ENCODE measurements at places on chromosomes 1 and 21.

DNA sequence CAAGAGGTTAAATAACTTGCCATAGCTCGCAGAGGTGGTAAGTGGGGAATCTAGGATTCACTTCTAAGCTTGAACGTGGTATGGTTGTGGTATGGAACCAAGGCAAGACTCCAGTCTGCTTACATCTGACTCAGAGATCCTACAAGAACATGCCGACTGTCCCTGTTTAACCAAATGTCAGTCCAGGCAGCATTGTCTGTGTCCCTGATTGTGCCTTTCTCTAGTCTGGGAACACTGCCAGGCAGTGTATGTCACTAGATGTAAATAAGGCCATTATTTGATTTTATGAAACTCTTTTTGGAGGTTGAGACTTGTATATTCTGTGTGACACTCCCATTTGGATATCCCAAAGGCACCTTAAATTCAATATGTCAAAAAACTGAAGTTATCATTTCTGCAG lies 96.0 kb downstream of the NOS1AP start:
- no peak for DNase-seq

DNA sequence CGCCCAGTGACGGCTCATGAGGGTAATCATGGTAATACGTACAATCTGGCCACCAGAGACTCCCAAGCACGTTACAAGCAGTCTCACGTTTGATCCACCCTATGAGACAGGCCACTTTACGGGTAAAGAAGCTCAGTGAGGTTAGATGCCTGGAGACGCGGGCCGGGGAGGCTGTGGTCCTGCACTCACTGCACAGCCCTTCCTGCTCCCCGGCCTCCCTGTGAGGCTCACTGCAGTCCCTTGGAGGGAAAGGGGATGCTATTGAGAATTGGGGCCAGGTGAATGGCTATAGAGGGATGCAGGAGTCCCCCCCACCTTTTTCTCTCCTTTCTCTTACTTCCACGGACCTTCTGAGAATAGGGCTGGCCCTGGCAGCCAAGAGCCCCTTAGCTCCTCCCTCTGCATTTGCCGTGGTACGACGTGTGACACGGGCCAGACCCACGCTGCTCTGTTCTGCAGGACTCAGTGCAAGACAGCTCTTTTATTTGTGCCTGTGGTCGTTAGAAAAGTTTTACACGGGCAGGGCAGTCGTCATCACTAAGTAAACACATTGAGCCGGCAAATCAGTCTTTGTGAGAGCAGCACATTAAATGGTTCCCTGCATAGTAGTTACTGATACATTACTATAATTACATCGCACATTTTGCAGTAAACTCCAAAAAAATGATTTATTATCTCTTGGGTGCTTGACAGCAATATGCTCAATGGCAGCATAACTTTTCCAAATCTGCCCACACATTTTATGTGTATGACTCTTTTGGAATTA lies 18.8 kb downstream of the KIF26B start:
- no peak for DNase-seq

DNA sequence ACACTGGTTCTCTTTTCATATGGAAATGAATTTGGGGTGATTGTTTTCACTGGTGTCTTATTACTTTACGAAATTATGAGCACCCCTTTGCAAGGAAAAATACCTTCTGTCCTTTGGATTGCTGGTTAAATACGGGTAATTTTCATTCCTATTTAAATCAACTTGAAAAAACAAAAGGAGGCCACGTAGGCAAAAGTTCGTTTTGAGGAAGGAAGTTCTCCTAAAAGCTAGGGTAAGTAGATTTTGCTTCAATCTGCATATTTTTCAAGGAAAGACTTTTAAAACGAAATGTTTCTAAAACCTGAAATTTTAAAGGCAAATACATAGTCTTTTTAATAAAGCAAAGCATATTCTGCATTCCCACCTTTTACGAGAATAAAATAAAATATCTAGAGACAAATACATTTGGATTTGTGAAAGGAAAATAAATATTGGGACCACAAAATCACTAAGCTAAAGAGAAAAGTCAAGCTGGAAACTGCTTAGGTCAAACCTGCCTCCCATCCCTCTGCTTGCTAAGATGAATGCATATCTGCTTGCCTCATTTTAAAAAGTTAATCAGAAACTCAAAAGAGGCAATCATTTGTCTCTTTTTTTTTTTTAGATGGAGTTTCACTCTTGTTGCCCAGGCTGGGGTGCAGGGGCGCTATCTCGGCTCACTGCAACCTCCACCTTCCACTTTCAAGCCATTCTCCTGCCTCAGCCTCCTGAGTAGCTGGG lies 70.9 kb upstream of the ETS2 start:
- no peak for DNase-seq

DNA sequence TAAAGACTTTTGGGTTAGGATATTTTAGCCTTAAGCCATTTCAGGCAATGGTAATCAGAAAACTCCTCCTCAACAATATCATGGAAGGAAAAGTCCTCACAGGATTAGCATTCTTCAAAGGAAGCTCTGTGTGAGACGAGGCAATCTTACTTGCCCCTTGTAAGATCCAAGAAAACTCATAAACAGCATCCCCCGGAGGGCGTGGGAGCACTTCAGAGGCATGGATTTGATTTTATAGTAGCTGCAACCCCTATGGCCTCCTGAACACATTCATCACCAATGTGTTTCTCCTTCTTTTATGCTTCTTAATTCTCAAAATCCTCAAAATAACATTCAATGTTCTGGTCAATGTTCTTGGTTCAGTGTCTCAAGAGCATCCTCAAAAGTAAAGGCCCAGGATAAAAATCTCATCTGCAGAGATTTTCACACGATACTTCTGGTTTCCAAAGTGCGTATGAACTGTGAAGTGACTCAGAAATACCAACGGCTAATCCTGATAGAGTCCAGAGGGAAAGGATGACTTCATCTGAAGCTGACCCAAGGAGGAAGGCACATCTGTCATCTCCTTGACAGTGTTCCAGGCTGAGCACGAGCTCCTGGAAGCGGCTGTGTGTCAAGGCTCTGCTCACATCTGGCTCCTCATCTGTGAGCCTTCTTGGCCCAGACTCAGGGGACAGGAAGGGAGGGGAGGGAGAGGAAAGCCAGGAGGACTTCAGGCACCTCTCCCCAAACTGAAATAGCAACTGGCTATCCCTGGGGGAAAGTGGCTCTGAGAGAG lies 49.3 kb upstream of the PSEN2 start:
- peak; percentile 89 for DNase-seq

- DNase-seq, result peak; percentile 66
These were observed 24.1 kb downstream of the FAM163A start for GRCh38 chr1:179767177-179767581.

- no peak for DNase-seq
These were observed 4.0 kb downstream of the BARHL2 start for GRCh38 chr1:90712915-90713730.

GRCh38 chr1:38297842-38298241 lies 251.2 kb upstream of the POU3F1 start:
- DNase-seq, result no peak

DNA sequence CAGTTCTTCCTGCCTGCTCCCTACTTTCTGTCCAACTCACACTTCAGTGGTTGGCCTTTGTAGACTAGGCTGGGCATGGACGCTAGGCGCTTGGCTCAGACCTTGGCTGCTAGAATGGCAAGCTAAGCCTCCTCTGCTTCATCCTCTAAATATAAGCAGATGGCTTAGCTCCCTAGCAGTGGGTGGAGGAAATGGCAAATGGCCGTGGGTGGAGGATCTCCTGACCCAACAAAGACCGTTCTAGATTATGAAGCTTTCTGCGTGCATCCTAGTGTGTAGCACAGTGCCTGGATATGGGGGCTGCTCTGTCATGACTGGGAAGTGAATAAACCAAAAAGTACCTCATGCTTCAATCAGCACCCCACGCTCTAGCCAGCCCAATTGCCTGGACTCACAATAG lies 10.4 kb upstream of the ETV3L start:
- peak; percentile 18 for DNase-seq

GRCh38 chr1:87279966-87280535 lies 48.6 kb upstream of the LMO4 start:
- no peak for DNase-seq

- DNase-seq, result no peak
These were observed 125.8 kb downstream of the LRIG2 start for GRCh38 chr1:113198806-113199205.

- no peak for DNase-seq
These were observed 54.7 kb downstream of the ROR1 start for GRCh38 chr1:63828322-63829044.

GRCh38 chr1:215226757-215227156 lies 144.2 kb downstream of the KCNK2 start:
- DNase-seq, result no peak

- DNase-seq, result no peak
These were observed 195.7 kb upstream of the PTBP2 start for GRCh38 chr1:96525657-96526557.

- DNase-seq, result no peak
These were observed 14.7 kb upstream of the NBPF11 start for GRCh38 chr1:148166558-148167492.
